ENCODE measurements at places on chromosomes 11 and 22.

DNA sequence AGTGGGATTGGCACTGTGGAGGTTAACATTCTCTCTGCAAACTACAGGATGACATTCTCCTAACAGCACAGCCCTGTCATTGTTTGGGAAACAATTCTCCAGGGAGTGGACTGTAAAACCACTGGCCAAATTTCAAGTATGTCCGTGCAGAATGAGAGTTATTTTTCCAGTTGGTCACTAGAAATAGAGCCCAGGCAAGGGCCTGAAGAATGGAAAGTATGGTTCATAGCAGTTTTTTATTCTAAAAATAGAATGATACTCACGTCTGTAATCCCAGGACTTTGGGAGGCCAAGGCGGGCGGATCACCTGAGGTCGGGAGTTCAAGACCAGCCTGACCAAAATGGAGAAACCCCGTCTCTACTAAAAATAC is 39.0 kb upstream of the CD44 start:
- peak; percentile 98 for DNase-seq

DNA sequence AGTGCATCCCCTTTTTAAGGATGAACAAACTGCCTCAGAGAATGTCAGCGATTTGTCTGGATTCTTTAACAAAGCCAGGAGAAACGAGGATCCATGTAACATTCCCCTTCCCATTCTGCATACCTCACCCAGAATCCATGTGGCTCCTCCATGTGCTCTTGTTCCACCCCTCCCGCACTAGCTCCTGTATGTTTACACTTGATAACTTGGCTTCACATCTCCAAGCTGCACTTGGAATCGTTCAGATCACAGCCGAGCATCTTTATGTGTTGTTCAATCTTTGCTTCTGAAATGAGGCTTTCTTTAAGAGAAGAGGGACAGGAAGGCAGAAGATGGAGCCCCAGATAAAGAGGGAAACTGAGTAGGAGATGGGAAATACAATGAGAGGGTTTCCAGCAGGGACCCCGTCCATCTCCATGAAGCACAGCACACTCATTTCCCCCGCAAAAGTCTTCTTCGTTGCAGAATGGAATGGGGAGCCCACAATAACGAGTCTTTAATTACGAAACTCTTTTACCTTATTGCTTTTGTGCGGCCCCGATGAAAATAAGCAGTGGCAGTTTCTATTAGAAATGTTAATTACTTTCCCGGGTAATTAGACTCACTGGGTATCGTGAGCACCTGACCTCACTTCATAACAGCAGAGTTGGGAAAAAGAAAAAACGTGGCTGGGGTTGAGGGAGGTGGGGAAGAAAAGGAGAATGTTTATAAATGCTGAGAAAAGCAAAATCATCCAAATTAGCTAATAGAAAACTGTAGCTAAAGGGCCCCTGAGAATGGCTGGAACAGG is 96.8 kb upstream of the ISX start:
- DNase-seq = no peak

- DNase-seq = no peak
Measured at GRCh38 chr11:113162592-113162962, 151.8 kb upstream of the TTC12 start.

DNA sequence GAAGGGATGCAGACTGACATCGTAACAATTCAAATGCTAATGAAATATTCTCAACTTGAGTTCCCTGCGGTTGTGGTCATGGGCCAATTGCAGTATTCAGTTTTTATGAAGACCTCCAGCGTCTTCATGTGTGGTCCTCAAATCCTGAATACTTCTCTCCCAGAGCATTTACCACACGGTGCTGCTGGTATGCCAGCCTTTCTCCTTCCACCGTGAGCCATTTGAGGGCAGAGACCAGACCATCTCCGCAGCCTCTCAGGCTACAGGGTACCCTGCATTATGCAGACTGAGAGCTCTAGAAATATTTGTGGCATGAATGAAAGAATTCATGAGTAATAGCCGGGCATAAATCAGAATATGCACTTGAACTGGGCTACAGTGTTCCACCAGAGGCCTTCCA is 289.7 kb downstream of the ST3GAL4 start:
- DNase-seq = peak; percentile 94

GRCh38 chr22:43789452-43789851 is 22.7 kb downstream of the EFCAB6 start:
- DNase-seq = peak; percentile 62

GRCh38 chr11:72139500-72139899 is 4.0 kb downstream of the FOLR3 start:
- no peak for DNase-seq
